ENCODE measurements at places on chromosomes 7 and 10. TPM values are rescaled to one million over a fixed set of nuclear protein-coding genes. Genes with fewer than 3 reads are reported as not detected.

DNA sequence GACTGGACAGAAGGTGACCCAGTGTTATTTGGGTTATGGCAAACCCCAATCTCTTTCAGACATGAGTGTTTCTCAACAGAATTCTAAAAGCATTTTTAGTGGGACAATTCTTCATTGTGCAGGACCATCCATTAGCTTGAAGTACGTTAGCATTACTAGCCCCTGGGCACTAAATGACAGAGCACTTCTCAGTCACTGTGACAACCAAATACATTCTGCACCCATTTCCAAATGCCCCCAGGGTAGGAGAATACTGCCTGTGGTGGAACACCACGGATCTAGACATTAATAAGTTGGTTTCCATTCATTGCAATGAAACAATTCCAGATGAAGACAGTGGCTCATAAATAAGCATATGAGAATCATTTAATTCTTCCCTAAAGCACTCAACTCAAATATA, 102.4 kb upstream of the FRMD4A start:
- DNase-seq = no peak

DNA sequence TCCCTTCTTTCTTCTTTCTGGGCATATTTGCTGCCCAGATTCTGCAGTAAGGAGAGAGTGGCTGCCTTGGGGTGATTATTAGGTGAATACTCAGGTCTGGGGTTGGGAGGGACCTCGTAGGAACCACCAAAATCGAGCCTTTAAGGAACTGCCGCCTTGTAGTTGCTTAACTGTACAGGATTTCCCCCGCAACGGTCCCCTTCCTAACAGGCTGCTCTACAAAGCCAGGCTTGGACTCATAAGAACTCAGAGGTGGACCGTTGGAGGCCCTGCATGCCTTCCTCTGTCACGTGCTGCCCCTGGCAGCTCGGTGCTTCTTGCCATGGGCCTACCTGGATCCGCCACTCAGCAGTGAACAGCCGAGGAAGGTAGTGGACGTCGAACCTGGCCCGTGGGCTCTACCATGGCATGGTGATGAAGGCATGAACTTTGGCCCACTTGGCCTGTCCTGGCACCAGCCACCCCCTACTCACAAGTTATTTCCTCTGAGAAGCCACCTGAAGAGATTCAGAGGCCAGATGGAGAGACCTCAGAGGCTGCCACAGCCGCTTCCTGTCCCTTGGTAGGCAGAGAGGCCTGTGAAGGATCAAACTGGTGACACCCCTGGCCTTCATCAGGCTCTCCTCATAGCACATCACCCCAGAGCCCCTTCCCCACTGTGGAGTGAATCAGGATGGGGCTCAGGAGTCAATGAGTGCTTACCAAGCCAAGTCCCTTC, 54.6 kb downstream of the NOD1 start:
- no peak for DNase-seq

DNA sequence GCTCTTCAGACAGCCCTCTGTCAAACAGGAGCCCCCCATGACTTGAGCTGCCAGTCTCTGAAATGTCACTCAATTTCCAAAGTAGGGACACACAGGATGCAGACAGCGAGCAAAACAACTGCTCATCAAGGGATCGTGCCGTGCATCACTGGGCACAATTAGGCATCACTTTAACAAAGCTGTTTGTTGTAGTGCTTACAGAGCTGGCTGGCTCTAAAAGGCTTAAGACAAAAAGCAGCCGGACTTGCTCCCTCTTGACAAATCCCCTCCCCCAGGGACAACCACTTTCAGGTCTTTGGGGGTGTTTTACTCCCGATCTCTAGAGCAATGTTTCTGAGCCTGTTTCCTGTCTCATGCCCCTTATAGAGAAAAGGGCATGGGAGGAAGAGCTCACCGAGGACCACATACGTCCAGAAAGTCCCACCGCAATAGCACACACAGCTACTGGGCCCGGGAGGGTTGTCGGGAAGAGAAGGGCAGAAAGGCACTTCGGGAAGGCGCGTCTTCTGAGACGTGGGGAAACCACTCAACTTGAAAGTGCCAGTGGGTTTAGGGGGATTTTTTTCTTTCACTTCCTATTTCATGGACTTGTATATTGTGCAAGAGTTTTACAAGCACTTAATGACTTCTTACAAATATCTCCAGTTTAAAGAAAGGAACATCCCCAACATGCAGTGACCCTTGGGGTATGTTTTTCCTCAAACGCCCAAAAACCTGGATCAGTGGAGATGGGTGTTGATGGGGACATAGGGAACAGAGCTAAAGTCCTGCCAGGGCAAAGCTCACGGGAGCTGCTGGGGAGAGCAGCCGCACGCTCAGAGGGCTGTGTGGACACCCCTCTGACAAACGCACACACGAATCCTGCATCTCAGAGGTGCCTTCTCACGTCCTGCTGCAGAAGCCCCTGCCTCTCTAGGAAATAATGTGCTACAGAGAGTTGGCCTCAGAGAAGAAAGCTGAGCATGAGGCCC, 27.1 kb downstream of the LRRC20 start:
- no peak for DNase-seq

GRCh38 chr10:35056686-35057085, 33.5 kb downstream of the CUL2 start:
- no peak for DNase-seq

- DNase-seq = no peak
These were observed 31.6 kb upstream of the LAMB1 start for GRCh38 chr7:108034586-108034985.

DNA sequence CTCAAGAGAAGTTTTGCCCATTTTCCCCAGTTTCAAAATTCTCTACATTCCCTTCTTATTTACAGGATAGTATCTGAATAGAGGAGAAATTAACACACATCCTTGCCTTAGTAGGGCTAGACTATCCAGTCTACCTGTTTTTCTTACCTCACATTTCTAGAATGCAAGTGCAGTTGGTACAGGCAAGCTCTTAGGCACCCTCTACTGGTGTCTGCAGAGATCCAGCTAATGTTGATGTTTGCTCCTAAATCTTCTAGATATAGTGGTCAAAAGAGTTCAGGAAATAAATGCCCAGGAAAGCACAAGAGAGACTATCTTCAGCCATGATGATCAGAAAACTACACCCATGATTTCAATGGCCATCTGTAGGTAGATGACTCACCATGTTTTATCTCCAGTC, 205.3 kb downstream of the HTR7 start:
- no peak for DNase-seq

GRCh38 chr10:95326396-95326795, 35.6 kb upstream of the PDLIM1 start:
- no peak for DNase-seq

DNA sequence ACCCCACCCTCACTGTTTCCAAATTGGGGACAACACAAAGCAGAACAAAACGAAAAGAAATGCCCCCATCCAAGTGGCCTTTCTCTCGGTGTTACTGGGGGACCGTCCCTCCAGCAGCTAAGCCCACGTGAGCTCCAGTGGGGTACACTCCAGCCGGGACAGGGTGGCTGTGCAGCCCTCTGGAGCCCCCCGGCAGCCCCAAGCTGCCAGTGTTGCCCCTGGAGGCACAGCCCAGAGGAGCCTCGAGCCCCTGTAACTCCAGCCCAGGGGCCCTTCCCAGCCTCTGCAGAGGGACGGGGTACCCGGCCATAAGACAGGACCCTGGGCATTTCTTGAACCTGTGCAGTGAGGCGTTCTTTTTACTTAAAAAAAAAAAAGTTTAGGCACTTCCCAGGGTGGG, 124.5 kb upstream of the KCTD7 start:
- no peak for DNase-seq

- DNase-seq = no peak
These were observed 810.1 kb upstream of the CELF2 start for GRCh38 chr10:10207538-10207937.

GRCh38 chr7:86970986-86971385, 88.5 kb downstream of the ELAPOR2 start:
- DNase-seq = no peak

DNA sequence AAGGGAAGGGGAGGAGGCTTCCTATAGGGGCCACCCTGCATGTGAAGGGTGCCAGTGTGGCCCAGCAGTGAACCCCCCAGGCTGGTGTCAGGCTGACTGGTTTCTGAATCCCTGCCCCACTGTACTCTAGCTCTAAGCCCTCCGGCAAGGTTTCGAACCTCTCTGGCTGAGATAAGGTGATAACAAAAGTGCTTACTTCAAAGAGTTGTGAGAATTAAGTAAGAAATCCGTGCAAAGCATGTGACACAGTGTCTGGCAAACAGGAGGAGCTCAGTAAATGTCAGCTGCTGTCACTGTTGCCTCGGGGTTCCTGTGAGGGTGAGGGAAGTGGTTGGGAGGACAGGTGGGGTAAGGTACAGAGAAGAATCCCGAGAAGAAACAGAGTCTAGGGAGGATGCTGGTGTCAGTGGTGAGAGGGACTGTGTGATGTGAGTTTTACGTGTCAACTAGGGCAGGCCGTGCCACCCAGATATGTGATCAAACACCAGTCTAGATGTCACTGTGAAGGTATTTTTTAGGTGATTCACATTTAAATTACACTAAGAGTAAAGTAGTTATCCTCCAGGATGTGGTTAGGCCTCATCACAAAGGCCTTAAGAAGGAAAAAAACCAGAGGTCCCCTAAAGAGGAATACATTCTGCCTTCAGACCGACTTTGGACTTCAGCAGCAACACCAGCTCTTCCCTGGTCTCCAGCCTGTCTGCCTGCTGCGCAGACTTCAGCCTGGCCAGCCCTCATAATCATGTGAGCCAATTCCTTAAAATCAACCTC, 64.4 kb downstream of the BPGM start:
- no peak for DNase-seq

- DNase-seq = no peak
These were observed 8.2 kb downstream of the BMS1 start for GRCh38 chr10:42790835-42791234.

DNA sequence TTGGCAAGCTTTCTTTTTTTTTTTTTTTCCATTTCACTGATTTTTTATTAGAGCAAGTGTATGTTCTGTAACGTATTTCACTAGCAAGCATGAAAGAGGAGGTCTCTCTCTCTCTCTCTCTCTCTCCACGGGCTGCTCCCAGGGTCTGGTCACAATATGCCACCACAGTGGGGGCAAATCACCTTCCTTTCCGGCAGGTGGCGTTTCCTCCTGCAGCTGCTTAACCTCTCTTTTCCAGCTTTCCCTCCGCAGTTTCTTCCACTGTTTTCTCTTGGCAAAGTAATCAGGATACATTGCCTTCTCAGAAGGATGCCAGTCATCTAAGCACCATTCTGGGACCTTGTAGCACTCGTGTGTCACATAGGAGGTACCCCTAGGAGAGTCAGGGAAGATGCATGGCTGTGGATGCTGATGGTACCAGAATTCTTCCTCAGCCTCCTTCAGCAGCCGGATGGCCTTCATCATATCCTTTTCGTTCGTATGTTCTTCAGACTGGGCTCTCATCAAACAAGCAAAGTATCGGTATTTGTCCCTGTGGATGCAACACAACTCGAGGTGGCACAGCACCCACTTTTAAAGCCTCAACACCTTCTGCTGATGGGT, 197.3 kb upstream of the PODXL start:
- DNase-seq = no peak

DNA sequence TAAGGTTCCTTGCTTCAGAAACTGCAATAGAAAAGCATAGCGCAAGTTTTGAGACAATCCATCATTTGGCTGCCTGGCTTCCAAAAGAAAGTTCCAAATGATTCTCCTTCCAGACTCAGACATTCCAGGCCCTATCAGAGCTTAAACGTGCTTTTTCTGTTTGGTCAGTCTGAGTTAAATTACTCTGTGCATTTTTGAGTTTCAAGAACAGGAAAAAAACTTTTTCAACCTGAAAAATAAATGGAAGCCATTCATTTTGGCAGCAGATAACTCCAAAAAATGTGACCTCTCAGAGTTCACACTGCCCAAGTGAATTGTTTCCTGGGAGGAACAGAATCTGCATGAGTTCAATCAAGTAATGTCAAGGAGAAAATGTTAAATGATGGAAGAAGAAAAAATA, 354.2 kb downstream of the CXCL12 start:
- DNase-seq = no peak

DNA sequence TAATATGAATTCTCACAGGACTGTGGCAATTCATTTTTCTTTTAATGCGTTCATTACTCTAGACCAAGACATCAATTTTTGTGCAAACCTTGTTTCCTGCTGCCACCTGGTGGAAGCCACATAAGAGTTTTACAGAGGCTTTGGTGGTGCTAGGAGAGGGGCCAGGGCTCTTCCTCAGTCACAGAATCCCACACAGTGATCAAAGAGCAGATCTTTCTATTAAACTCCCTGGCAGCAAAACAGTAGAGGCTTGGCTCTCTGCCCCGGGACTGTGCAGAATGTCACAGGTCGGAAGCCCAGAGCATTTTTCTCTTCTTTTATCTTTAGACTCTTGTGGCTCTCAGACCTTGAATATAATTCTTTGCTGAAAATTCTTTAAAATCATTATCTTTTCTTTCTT, 506.4 kb upstream of the C7orf33 start:
- DNase-seq = no peak

The HOXA10 gene
- 59.6 TPM for polyA plus RNA-seq

The EBLN1 gene
- not detected for polyA plus RNA-seq

The MEST gene
- polyA plus RNA-seq = 122 TPM

The TAS2R5 gene
- 0.64 TPM for polyA plus RNA-seq

The CFTR gene
- polyA plus RNA-seq = not detected

The ZNF789 gene
- 11.4 TPM for polyA plus RNA-seq

The SYCE1 gene
- 0.94 TPM for polyA plus RNA-seq

The PPP1R17 gene
- not detected for polyA plus RNA-seq

The SP4 gene
- 2.5 TPM for polyA plus RNA-seq

The TRIM24 gene
- polyA plus RNA-seq = 5.4 TPM

Measured in BJ (cell line).